ENCODE measurements at places on chromosomes 7 and 10.

GRCh38 chr10:106555599-106555998, 608.9 kb downstream of the SORCS1 start:
- no peak for DNase-seq

DNA sequence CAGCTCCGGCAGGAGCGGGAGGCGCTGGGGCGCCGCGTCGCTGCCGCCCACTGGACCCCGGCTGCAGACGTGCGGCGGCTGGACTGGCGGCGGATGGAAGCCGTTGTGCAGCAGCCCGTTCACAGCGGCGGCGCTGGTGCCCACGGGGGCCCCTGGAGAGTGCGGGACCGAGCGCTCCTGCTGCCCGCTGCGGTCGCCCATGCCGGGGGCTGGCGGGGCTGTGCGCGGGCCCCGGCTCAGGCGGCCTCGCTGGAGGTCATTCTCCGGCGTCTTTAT, 413 bp downstream of the PANK1 start:
- DNase-seq, result no peak

- DNase-seq, result peak; percentile 20
Measured at GRCh38 chr10:69451784-69452251, 553 bp downstream of the TSPAN15 start.

GRCh38 chr7:54838175-54838910, 79.3 kb upstream of the SEC61G start:
- DNase-seq, result no peak

DNA sequence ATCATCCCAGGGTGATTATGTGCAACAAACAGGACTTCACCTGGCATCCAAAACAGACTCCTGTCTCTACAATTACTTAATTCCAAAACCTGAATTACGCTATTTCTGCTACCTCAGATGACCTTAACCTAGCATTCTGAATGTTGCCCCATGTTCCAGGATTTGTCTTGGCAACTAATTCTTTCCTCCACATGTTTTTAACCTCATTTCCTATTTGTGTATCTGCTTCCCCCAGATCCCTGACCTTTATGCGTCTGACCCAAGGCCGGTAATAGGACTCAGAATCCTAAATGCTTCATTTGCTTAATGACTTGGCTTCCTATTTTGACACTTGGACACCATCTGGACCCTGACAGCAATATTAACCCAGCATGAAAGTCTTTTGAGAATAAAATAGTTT, 8.7 kb upstream of the ING3 start:
- no peak for DNase-seq

Measured in HAP-1 (cell line).